ENCODE measurements at places on chromosomes 1 and 21. TPM values are rescaled to one million over a fixed set of nuclear protein-coding genes. Genes with fewer than 3 reads are reported as not detected.

The HNRNPR gene
- polyA plus RNA-seq: 46.7 TPM

The USH2A gene
- polyA plus RNA-seq: 0.26 TPM

The ZNF670 gene
- 1.2 TPM for polyA plus RNA-seq

The PRRX1 gene
- 2.1 TPM for polyA plus RNA-seq

The PTPN22 gene
- polyA plus RNA-seq: 0.57 TPM

The SMIM1 gene
- 10.3 TPM for polyA plus RNA-seq

The AMY1C gene
- not detected for polyA plus RNA-seq

The ACTA1 gene
- polyA plus RNA-seq: 0.76 TPM

The CCDC185 gene
- polyA plus RNA-seq: not detected

The PAX7 gene
- not detected for polyA plus RNA-seq

The NBPF3 gene
- 1.1 TPM for polyA plus RNA-seq

The CD2 gene
- polyA plus RNA-seq: 0.61 TPM

The CCDC27 gene
- not detected for polyA plus RNA-seq

The NBPF4 gene
- polyA plus RNA-seq: not detected

The FTCD gene
- polyA plus RNA-seq: 14.0 TPM

The KIF14 gene
- 0.04 TPM for polyA plus RNA-seq

The CELA2A gene
- 2,295 TPM for polyA plus RNA-seq

The TNNT2 gene
- polyA plus RNA-seq: 7.0 TPM

The DNAI4 gene
- 2.3 TPM for polyA plus RNA-seq

The DYNLT4 gene
- polyA plus RNA-seq: 0.33 TPM

The TRPM2 gene
- polyA plus RNA-seq: 4.0 TPM

The NR0B2 gene
- polyA plus RNA-seq: 37.5 TPM

The VWA5B1 gene
- 0.70 TPM for polyA plus RNA-seq

The ELF3 gene
- 447 TPM for polyA plus RNA-seq

The GBP1 gene
- polyA plus RNA-seq: 3.8 TPM

The RHBDL2 gene
- 0.84 TPM for polyA plus RNA-seq

Data from pancreas (tissue), 10 donors.